ENCODE measurements at places on chromosomes 4 and X.

DNA sequence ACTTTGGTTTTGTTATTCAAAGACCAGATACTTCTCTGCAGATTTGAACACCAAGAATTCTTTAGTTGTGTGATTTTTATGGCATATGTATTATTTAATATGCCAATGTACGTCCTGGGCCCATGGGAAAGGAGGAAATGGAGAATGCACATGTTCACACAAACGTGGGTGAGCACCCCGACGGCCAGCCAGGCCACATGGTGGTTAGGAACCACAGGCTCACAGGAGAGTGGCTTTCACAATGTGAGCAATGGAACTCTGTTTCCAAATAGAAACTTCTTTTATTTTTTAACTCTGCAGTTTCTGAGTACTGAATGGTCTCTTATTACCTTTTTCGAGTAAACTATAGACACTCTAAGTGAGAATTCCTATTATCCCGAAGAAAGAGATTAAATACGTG, 58.0 kb upstream of the UNC5C start:
- DNase-seq = no peak

DNA sequence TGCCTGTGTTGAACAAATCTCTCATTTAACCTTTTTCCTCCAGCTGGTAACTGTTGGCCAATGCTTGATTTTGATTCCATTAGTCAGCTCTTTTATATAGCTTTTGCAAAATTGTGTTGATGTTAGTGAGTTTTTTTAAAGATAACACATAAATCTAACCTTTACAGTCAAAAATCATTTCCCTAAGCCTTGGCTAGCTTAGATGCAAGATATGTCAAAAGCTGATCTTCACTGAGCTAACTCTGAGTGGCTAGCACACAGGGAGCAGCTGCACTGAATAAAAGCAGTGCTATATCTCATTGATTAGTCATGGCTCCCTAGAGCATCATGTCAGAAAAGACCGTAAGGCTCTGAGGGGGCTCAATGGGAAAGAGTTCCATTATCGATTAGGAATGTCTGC, 78.7 kb downstream of the PPARGC1A start:
- DNase-seq = no peak

GRCh38 chr4:139740531-139741041, 75.0 kb downstream of the MGST2 start:
- DNase-seq = peak; percentile 52

DNA sequence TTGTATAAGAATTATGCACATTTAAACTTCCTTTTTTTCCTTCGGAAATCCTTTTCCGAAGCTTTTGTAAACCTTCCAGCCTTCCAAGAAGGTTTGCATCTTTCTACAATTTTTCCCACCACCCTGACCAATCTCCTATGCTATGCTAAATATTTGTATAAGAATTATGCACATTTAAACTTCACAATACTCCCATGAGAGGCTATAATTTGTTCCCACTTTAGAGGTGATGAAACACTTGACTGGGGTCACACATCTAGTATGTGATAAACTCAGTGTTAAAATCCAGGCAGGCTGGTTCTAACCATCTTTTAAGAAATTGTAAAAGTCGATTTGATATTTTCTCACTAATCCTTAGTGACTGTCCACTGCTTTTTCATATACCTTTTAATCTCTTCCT, 22.1 kb downstream of the NUDT6 start:
- DNase-seq = no peak

DNA sequence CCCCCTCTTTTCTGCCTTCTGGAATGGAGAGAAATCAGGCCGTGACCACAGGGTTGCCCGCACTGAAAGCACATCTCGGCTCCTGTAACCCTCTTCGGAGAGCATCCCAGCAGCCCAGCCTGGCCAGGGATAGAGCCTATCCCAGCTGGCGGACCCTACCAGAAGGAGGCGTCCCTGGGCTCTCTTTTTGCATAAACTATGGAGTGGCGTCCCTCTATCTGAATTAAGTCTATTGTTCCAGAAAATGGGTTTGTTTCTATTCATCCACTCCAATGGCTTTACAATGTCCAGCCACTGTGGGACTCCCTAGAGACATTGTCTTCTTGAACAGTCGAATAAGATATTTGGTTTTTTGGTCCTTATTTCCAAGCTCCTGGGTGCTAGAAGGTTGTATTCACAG, 689 bp upstream of the NHSL2 start:
- no peak for DNase-seq

- no peak for DNase-seq
Observed at GRCh38 chr4:149292425-149293007, 523.1 kb downstream of the IQCM start.

DNA sequence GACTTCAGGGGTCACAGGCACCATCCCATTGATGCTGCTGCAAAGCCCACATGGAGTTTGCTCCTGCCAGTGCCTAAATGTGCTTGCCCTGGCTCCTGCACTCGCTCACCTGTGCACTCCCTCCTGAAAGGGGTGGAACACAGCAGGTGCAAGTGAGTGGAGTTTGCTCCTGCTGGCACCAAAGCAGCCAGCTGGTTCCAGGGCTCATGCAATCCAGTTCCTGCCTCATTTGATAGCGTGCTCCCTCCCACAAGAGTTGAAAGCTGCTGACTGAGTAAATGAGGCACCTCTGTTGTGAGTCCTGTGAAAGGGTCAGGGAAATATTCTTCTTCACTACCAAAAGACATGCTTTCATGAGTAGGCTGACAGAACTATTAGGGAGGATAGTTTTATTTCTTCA, 30.5 kb downstream of the CXCL8 start:
- DNase-seq = peak; percentile 84

- no peak for DNase-seq
Observed at GRCh38 chrX:101417190-101417589, 9.2 kb downstream of the HNRNPH2 start.

DNA sequence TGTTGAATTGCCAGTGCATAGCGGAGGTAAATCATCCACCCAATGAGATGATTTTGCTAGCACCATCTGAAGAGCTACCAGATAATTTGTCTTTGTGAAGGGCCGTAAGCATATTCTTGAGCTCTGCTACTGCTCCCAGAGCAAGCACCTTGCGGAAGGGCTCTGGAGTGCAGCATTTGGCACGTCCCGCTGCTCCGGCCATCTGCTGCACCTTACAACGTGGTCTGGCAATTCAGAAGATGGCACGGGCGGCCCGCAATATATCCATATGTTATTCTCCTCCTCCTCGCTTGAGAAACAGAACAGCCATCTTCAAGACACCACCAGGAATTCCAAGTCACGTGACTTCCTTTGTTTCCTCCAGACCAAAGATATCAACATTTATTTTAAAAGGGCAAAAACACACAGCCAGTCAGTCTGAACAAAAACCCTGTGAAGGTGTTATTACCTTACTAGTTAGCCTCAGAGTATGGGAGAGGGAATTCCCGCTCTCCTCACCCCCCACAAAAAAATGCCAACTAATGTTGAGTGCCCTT, 1095.7 kb upstream of the TENM3 start:
- no peak for DNase-seq

GRCh38 chr4:87919941-87920340, 55.6 kb upstream of the SPP1 start:
- DNase-seq = no peak

DNA sequence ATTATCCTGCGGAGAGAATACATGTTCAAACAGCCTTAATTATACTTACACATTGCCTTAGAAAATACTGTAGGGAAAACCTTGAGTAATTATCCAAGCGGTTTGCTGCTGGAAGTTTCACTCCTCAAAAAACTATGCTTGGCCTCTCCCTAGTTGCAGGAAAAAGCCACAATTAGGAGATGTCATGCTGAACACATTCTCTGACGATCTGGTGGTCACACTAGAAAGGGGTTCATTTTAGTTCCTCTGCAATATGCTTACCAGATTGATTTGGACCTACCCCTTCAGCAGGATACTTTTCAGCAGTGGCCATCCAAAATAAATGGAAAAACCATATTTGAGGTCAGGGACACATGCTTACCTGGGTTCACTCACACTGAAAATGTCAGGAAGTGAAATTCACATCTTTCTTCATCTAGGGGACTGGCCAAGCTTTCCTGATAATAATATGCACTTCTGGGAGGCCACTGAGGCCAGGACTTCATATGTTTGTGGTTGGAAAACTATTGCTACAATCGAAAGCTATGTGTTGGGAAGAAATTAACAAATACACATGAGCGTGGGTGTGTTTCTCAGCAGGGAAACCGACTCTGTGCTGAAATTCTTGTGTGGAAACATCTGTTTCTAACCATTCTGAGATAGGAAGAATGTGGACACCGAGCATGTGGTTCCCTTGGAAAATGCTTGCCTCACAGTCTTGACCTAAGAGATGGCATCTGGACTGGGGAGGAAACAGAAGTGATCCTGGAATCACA, 68.8 kb downstream of the ATXN3L start:
- DNase-seq = no peak

- peak; percentile 3 for DNase-seq
Observed at GRCh38 chrX:132612821-132613564, 124.2 kb upstream of the MBNL3 start.

DNA sequence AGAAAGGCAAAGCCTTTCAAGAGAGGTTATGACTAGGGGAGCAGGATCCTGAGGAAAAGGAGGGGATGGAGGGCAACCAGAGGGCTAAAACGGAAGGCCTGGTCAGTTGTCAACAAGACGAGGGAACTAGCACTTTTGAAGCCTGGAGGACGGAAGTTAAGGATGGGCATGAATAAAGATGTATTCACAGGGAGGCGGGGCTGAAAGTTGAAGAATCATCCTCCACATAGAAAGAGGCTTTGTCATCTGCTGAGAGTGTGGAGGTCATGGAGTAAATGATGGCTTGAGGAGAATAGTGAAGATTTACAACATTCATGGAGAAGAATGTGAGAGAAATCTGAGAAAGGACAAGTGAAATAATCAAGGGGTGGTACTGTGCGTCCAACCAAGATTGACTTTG, 137.5 kb downstream of the MAGEB17 start:
- no peak for DNase-seq

Measured in NCI-H510A (cell line).